ENCODE measurements at places on chromosomes 5 and 9.

DNA sequence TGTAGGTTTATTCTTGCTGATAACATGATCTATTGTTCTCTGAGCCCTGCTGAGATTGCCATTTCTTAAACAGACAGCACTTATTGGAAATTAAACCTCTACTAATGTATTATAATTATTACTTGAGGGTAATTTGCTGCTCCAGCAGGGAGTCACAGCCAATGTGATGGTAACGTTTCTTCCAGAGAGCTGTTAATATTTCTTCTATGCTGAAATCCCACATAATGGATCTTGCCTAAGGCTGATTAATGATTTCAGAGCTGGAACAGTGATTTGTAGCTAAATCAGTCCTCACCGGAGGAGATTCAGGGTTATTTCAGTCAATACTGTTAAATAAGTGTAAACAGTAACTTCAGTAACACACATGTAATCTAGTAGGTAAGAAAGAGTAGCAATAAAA, 170.1 kb downstream of the CDH12 start:
- DNase-seq = no peak

DNA sequence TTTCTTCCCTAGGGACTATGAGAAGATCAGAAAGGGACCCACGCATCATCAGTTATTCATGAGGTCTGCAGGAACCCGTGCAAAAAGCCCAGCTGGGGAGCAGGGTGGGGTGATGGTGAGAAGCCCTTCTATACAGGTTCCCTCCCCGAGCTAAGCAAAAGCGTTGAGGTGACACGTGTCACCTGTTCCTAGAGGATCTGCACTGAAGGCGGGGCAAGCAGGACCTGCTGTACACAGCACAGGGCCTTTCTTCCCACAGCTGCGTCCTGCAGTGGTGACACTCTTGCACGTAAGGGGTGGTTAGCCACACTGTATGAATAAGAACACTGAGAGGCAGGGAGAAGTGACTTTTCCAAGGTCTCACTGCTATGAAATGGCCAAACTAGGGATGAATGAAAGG, 37.2 kb upstream of the SH3PXD2B start:
- no peak for DNase-seq

GRCh38 chr5:131571669-131572168, 63.3 kb downstream of the RAPGEF6 start:
- DNase-seq = no peak

DNA sequence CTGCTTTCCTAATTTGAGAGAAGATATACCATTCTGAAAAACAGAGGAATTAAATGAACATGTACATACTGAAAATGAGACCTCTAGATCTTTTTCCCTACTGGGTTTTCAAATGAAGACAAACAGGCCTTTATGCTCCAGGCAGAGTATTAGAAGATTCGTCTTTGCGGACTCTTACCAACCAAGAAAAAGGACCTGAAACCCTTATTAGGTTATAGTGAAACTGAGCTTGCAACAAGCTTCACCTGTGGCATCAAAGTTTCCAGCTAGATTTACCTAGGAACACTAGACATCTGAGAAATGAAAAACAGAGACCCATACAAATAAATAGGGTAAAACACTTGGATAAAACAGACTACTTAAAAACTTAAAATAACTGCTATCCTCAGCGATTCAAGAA, 46.3 kb downstream of the SMIM15 start:
- DNase-seq = no peak

GRCh38 chr5:131766689-131767088, 30.1 kb downstream of the FNIP1 start:
- DNase-seq = no peak

Data from kidney glomerular epithelial cell (primary cell).